ENCODE measurements at places on chromosomes 5 and 9. TPM values are rescaled to one million over a fixed set of nuclear protein-coding genes. Genes with fewer than 3 reads are reported as not detected.

SOX30 gene
- not detected for total RNA-seq

IFNA13 gene
- total RNA-seq = not detected

IL7R gene
- total RNA-seq = 0.38 TPM

MRPS30 gene
- total RNA-seq = 39.0 TPM

IFNA21 gene
- not detected for total RNA-seq

All from A549 treated with ZK216348 at 1 μM for 4 hours (cell line).